Activated CD4-positive, alpha-beta T cell treated with anti-CD3 and anti-CD28 coated beads for 48 hours (primary cell): ENCODE measurements at places on chromosomes 12 and 14.

DNA sequence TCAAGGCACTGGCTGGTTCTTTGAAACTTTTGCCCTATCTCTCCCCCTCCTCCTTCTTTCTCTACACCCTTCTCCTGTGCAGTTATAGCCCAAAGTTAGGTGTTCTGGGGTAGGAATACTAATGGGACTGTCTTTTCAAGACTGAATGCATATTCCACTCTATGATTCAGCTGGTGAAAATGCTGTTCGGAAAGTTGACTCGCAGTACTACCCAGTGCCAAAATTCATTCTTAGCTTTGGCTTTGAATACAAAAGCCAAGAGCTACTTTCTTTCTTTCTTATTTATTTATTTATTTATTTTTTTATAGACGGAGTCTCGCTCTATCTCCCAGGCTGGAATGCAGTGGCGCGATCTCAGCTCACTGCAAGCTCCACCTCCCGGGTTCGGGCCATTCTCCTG lies 249.2 kb downstream of the ETNK1 start:
- no peak for DNase-seq

GRCh38 chr14:88791629-88792472 lies 902 bp downstream of the EML5 start:
- peak; percentile 34 for DNase-seq

GRCh38 chr14:70856851-70857495 lies 47.7 kb upstream of the MAP3K9 start:
- peak; percentile 27 for DNase-seq

GRCh38 chr12:117884161-117884560 lies 84.6 kb downstream of the KSR2 start:
- DNase-seq, result no peak

DNA sequence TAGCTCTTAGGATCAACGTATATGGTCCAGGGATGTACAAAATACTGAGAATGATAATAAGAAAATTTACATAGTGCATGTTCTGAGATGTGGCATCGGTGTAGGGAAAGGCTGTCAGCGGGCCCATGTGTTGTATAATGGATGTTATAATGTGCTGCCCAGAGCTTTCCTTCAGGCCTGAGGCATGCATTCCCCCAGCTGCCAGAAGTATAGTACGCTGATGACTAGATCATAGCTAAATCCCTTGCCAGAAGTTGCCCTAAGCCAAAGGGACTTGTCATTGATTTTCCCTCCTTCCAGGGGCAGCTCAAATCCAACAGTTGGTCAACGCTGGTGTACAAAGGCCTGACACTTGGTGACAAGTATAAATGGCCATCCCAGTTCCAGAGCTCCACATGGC lies 6.5 kb upstream of the OR11G2 start:
- no peak for DNase-seq

DNA sequence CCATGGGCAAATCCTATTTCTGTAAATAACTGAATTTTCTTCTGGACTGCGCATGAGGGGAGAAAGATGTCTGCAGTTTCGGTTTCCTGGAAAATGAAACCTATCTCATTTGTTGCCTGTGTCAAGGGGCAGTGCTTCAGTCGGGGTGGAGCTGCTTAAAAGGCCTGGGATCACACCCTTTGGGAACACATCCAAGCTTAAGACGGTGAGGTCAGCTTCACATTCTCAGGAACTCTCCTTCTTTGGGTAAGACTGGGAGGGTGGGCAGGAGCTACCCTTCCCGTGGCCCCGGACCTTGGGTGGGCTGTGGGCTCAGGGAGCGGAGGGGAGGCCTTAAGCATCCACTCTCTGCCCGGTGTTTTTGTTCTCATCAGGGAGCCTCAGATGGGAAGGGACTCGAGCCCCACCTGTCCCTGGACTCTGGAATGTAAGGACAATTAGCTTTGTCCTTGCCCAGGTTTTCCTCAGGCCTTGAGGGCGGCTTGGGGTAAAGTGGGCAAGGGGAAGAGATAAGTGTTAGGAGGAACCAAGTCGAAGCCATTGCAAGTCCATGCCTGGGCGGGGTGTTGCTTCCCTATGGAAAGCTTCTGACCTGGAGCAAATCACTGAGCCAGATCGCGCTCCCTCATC lies at the start of gene IFI27:
Gene IFI27 (plus strand): TSS at position 185 of the 630 bp plus-strand sequence.
- no peak for DNase-seq

DNA sequence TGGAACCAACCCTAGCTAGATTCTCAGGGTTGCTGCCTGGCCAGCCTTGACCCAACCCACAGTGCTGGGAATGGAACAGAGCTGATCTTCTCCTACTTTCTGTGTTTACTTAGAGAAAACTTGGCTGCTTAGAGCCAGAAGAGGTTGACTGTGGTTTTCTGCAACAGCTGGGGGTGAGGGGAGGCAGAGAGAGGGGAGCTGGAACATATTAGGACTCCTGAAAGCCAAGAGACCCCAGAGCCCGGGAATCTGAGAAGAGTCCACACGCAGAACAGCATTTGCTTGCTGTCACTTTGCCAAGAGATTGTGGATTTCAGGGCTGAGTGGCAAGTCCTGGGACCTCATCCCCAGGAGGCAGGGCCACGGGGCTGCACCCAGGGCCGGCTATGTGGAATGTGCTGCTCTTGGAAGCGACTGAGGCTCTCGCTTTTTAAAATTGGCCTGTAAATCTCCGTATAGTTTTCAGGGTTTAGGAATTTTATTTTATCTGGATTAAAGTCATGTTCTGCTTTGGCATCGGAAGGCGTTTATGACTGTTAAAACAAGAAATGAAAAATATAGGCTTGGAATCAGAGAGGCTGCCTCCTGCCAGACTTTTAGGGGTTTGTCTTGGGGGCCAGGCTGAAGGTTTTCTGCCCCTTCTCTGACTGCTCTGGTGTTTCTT lies 22.3 kb upstream of the MED13L start:
- no peak for DNase-seq

GRCh38 chr14:92880851-92881250 lies 42.1 kb upstream of the CHGA start:
- DNase-seq, result no peak

GRCh38 chr12:1527789-1528188 lies 66.6 kb downstream of the FBXL14 start:
- no peak for DNase-seq

GRCh38 chr12:109277899-109278762 lies 31.0 kb downstream of the FOXN4 start:
- no peak for DNase-seq

DNA sequence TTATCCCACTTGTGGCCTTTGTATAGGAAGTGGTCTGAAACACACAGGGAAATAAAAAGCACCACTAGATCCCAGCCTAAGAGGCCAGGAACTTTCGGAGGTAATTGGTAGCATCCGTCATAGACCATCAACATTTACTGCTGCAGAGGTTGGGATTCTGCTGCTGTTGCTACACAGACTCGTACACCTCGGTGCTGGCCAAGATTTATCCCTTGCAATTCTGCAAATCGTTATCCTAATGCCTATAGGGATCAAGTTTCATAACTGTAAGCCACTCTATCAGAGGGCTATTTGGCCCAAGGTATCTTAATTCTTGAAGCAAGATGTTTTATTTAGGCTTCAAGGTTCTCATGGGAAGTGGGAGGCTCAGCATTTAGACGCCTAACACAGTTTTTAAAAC lies 913.6 kb downstream of the GALC start:
- no peak for DNase-seq

DNA sequence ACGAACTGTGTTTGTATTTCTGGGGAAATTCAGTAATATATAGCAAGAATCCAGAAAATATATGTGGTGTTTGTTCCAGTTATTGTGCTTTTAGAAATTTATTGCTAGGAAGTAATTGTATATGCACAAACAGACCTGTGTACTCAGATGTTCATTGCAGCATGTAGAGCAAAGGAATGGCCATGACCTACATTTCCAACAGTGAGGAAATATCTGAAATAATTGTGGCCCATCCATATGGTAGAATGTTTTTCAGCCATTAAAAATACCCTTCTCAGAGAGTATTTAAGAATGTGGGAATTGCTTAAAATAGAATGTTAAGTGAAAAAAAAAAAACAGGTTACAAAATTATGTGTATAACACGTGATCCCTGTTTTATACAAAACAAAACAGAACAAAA lies 77.3 kb downstream of the TMX1 start:
- DNase-seq, result no peak

GRCh38 chr14:78448164-78449094 lies 278.3 kb downstream of the NRXN3 start:
- DNase-seq, result peak; percentile 66

- no peak for DNase-seq
Observed at GRCh38 chr12:121533394-121534090, 47.3 kb downstream of the KDM2B start.

GRCh38 chr14:91511043-91511383 lies 903 bp upstream of the PPP4R3A start:
- DNase-seq, result no peak

GRCh38 chr12:85807730-85808129 lies 28.5 kb downstream of the RASSF9 start:
- DNase-seq, result no peak

- no peak for DNase-seq
Observed at GRCh38 chr14:89485264-89485663, 68.2 kb upstream of the FOXN3 start.
